GM20000 (cell line): ENCODE measurements at places on chromosomes 12 and 14.
A peak's percentile ranks its signal among the peaks of the same experiment; 100 is the strongest.

DNA sequence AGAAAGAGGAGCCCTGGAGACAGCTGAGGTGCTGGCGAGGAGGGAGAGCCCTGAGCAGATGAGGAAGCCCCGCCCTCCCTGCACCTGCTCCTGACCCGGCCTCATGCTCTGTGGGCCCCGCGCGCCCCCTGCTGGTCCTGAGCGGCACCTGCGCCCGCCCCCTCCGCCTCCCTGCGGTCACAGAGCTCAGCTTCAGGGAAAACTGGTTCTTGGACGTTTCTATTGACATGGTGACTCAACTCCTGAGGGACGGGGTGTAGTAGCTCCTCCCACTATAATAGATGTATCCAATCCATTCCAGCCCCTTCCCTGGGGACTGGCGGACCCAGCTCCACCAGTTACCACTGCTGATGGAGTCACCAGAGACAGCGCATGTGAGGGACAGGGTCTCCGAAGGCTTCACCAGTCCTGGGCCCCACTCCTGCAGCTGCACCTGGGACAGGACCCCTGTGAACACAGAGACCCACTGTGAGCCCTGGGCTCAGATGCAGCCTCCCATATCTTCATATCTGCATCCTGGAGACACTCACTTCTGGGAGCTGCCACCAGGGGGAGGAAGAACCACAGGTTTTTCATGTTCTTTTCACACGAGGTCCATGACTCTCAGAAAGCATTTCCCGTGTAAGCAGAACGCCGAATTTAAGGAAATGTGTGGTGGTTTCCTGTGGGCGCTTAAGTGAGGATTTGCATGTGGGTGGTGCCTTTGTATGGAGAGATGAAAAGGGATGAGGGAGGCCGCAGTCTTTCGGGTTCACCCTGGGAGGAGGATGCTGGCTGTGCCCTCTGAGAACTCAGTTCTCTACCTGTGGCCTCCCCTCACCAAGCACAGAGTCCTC is 1346.4 kb downstream of the TMEM121 start:
- peak; percentile 64 for DNase-seq

GRCh38 chr12:67426067-67426466 is 156.9 kb downstream of the CAND1 start:
- no peak for DNase-seq

DNA sequence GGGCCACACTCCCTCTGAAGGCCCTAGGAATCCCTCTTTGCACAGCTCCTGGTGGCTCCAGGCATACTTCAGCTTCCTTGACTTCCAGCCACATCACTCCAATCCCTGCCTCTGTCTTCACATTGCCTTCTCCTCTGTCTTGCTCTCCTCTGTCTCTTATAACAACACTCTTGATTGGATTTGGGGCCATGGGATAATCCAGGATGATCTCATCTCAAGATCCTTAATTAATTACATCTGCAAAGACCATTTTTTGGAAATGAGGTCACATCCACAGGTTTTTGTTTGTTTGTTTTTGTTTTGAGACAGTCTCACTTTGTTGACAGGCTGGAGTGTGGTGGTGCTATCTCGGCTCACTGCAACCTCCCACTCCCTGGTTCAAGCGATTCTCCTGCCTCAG is 88.7 kb downstream of the TMTC1 start:
- DNase-seq: no peak

- DNase-seq: no peak
Measured at GRCh38 chr12:80752464-80752863, 35.8 kb downstream of the MYF5 start.

- peak; percentile 76 for DNase-seq
Measured at GRCh38 chr14:34322940-34323418, 139.1 kb downstream of the SPTSSA start.
